ENCODE measurements at places on chromosomes 12 and 14.

- DNase-seq = no peak
Observed at GRCh38 chr12:105641749-105642148, 311.3 kb downstream of the C12orf75 start.

DNA sequence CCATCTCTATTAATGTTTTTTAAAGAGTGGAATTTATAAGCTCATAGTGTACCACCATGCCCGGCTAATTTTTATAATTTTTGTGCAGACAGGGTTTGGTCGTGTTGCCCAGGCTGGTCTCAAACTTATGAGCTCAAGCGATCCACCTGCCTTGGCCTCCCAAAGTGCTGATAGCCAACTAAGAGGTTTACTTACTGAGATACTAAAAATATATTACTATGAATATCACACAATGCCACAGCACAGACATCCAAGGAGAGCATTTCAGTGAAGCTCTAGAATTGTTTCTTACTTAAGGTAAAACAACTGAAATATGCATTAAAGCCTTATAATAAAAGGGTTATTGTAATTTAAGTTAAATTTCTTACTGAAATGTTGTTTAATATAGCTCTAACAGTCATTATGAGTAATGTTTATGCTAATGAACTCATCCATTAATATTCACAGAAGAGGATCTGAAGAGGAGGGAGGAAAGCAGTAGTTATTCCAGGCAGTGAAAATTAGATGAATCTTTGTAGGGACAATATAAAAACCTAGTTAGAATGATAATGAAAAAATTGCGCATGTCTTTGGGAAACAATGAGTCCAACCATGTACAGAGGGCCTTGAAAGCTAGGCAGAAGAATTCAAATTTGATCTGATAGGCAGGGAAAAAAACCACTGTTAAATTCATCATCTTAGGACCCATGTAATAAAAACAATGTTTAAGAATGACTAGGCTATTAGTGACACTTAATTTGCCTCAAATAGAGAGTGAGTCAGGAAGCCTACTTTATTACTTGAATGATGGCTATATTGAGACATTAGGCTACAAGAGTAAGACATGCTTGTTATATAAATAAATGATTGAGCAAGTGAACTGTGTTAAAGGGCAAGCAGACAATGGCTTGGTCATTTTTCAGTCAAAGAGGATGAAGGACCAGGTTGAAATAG lies 99.2 kb downstream of the SLC41A2 start:
- no peak for DNase-seq

GRCh38 chr14:56805201-56805991 lies 4.9 kb downstream of the OTX2 start:
- DNase-seq = no peak

DNA sequence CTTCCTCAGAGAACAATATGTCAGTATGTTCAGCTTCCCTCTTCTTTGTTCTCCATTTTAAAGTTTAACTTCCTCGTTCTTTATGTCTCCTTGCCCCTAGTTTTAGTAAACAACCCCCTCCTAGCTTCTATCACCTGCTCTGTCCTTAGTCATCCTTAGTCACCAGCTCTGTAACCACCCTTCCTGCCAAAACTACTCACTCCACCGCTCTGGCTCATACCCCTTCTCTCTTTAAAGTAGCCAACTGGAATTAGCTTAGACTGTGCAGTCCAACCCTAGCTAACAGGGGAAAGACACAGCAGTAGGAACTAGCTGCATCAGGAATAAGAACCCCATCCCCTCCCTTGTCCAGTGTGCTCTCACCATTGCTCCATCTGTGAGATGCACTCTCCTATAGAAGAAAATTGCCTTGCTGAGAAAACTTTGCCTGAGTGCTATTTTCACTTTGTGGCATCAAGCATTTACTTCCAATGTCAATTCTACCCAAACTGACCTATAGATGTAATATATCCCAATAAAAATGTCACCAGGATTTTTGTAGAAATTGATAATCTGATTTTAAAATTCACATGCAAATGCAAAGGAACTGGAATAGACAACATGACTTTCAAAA lies 603.2 kb downstream of the C12orf50 start:
- DNase-seq = peak; percentile 53

DNA sequence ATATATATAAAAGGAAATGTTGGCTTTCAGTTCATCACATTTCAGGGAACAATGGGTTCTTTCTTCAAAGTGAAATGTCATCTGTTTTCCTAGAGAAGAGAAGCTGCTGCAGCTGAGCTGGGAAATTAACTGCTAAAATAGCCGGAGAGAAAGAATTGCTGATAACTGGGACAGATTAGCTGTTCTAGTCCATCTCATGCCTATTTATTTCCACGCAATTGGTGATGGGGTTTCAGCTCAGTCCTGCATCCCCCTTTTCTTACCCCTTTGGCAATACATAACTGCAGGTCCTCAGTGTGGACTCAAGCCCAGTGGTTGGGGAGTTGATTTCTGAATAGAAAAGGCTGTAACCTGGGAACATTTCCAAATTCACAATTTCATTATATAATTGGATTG lies 436.9 kb upstream of the TMEM132C start:
- no peak for DNase-seq
